Caki2 (cell line): ENCODE measurements at places on chromosomes 16 and 17. TPM values are rescaled to one million over a fixed set of nuclear protein-coding genes. Genes with fewer than 3 reads are reported as not detected.

The GCGR gene
- total RNA-seq, result not detected in 2 replicates

The TBC1D3 gene
- total RNA-seq, result not detected in 2 replicates

The BCAR1 gene
- total RNA-seq, result 85.7 and 94.2 TPM in 2 replicates

The CHRNE gene
- 0.09 and 0.64 TPM in 2 replicates for total RNA-seq

The CCDC144A gene
- 0.23 TPM in 1 of 2 replicates, not detected in the other for total RNA-seq

The KRTAP3-2 gene
- not detected in 2 replicates for total RNA-seq

The TSNAXIP1 gene
- 0.20 and 0.38 TPM in 2 replicates for total RNA-seq

The GGA3 gene
- total RNA-seq, result 8.7 and 14.0 TPM in 2 replicates

The RCVRN gene
- total RNA-seq, result not detected in 2 replicates

The KRT16 gene
- 1.4 TPM in 1 of 2 replicates, not detected in the other for total RNA-seq

The MKS1 gene
- total RNA-seq, result 33.7 and 37.7 TPM in 2 replicates

The LIG3 gene
- total RNA-seq, result 42.1 and 83.6 TPM in 2 replicates

The IL17C gene
- not detected in 2 replicates for total RNA-seq

GRCh38 chr16:68384288-68385161 is 63.8 kb downstream of the SMPD3 start:
- DNase-seq, result no peak

DNA sequence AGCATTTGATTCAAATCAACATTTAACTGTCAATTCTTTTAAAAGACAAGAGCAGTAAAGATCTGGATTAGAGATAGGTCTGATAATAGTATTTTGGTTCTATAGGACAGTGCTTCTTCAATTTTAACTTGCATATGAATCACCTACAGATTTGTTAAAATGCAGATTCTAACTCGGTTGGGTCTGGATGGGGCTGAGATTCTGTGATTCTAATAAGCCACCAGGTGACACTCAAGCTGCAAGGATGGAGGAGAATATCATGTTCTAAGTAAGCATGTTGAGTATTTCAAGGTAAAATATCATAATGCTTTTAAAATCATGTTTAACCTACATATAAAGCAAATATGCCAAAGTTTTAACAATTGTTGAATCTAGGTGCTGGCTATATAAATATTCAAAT is 15.8 kb downstream of the TSPOAP1 start:
- DNase-seq, result no peak

- DNase-seq, result peak; percentile 72
Measured at GRCh38 chr17:68821860-68822696, 133.1 kb downstream of the ABCA8 start.

DNA sequence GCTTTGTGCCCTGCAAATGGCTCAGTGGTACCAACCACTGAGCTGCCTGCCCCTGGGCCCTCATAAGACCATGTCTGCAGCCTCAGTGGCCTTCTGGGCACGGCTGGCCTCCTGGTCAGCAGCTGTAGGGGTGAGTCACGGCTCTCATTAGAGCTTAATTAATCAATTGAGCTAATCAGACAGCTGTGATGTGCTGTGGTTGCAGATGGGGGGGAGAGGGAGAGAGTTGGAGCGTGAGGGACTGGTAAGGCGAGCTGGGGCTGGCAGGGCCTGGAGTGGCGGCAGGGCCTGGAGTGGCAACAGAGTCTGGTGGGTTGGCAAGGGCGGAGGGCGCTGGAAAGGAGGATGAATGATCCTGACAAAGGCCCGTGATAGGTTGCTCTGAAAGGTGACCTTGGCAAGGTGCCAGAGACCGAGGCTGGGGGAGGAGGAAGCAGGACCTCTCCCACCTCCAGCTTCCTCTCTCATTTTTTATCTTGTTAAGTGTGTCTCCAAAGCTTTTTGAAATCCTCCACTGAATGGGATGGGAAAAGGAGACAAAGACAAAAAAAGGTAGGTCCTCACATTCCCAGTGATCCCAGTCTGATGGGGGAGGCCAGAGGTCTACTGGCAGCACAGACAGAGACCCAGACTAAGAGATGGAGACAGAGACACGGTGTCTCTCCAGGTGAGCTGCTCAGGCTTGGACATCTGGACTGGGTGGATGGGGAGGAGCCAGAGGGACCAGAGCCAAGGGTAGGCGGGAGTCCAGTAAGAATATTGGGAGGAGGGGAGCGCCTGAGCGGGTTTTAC is 41.6 kb downstream of the DCAKD start:
- DNase-seq, result no peak

- no peak for DNase-seq
Measured at GRCh38 chr17:62572888-62573401, 54.5 kb upstream of the MRC2 start.

DNA sequence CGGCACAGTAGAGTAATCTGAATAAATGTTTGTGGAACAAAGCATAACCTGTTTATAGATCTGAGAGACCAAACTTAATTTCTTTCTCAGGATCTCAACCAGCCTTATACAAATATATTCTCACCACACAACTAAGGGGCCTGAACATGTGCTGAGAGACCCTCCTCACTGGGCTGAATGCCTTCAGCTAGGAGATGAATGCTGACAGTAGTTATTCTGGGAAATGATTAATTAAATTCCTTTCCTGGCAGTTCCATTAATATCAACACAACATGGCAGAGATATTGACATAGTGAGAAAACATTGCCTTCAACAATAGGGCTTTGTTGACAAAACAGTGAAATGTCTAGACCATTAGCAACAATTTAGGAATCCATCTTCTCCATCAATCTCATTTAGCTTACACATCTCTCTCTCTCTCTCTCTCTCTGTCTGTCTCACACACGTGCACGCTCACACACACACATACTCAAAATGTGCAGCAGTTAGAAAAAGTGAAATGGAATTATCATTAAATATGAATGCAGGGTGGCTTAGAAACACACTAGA is 780.8 kb upstream of the CDH8 start:
- no peak for DNase-seq

DNA sequence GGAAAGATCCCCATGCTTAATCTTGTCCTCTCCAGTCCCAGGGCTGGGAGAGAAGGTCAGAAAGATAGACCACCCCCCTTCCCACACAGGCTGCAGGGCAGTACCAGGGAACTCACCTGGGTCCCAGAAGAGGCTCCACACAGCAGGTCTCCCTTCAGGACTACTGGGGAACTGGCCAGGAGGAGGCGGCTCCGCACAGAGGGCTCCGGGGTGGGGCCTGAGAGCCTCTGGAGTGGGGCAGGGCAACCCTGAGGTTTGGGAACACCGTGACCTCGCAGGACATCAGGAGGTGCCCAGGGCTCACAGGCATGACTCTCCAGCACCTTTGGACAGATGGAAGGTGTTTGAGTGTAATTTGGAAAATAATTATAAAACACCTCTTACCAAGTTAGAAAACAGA is 11.0 kb downstream of the ABCA3 start:
- DNase-seq, result no peak

- peak; percentile 79 for DNase-seq
Measured at GRCh38 chr17:50866950-50867362, 802 bp upstream of the TOB1 start.

GRCh38 chr16:78689536-78689935 is 590.1 kb downstream of the WWOX start:
- no peak for DNase-seq

DNA sequence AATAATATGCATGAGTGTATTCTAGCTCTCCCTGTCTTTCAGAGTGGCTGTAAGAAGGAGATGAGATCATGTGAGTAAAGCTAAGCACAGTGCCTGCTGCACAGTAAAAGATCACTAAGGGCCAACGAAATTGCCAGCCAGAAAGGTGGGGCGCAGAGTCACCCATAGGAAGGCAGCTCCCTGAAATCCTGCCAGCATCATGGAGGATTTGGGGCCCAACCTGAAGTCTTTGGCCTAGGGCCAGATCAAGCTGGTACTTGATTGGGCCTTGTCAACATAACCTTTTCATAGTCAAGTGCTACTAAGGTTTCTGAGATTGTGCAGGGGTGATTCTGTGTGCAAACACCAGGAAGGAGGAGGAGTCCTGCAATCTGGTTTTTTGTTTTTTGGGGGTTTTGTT is 16.5 kb downstream of the SCNN1B start:
- no peak for DNase-seq

DNA sequence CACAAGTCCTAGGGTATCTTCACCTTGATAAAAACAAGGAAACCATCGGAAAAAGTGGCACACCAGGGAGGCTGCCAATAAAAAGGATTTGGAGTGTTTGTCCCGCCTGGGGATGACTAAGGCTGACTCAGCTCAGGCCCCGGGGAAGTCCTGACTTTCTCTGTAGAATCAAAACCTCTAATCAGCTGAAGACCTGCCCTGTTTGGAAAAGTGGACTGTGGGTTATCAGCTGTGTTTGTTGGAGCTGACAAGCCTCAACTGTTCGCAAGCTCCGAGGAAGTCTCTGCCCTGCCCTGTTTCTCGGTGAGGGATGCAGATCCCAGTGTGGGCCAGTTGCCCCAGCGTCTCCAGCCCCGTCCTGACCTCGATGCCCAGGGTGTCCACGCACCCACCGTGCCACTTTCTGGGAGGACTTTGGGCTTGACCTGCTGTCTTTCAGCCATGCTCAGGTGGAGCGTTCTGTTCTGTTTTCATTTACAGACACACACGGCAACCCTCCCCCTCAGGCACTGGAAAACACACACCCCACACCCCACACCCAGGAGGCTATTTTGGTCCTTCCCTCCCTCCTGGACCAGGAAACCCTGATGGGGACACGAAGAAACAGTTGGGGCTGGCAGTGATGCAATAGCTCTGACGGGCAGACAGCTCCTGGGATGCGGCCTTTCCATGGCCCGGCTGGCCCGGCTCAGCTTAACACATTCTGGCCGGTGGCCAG is 27.6 kb upstream of the PITPNA start:
- DNase-seq, result peak; percentile 78

- DNase-seq, result no peak
Measured at GRCh38 chr17:82949984-82950383, 110.2 kb upstream of the ZNF750 start.

- DNase-seq, result no peak
Measured at GRCh38 chr17:3657874-3658783, 10.2 kb downstream of the TAX1BP3 start.

GRCh38 chr17:50180111-50180510 is 14.3 kb downstream of the SGCA start:
- no peak for DNase-seq

DNA sequence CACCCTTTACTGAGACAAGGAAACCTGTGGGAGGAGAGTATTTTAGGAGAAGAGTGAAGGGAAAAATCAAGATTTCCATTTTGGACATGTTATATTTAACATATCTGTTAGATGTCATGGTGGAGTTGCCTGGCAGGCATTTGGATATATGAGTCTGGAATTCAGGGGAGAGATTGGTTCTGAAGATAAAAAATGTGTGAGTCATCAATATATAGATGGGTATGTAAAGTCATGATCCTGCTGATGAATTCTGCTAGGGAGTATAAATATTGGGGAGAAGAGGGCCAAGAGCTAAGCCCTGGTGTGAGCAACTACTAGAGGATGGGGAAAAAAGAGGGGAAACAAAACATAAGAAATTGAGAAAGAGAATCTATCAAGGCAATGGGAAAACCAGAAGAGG is 151.3 kb upstream of the SOX9 start:
- no peak for DNase-seq

DNA sequence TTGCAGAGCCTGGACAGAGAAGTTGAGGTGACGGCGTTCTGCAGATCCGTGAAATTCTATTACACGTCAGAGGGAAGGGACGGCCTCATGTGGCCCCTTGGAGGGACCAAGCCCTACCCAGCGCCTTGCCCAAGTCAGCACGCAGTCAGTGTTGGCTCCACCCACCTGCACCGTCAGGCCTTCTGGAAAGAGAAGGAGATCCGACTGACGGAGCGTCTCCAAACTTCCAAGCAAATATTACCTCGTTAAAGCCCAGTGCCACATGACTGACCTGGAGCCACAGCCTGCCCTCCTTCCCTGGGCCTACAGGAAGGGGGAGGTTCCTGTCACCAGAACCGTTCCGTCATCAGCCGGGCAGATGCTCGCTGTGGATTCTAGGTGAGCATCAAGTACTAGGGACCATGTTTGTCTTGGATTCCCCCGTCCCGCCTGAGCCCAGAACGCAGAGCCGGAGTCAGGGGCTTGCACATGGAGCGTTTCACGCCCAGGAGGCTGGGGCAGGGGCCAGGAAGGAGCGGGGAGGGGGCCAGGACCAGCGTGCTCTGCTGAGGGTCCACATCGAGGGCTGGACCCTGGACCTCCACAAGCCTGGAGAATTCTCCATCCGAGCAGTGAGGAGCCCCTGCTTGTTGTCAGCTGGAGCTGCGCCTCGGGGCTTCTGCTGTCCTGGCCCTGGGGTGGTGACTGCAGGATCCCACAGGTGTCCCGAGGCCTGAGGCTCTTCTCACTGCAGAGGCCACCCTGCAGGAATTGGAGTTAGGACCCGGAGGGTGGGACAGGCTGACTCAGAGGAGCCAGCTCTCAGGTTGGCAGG is 22.6 kb upstream of the METRNL start:
- peak; percentile 51 for DNase-seq

DNA sequence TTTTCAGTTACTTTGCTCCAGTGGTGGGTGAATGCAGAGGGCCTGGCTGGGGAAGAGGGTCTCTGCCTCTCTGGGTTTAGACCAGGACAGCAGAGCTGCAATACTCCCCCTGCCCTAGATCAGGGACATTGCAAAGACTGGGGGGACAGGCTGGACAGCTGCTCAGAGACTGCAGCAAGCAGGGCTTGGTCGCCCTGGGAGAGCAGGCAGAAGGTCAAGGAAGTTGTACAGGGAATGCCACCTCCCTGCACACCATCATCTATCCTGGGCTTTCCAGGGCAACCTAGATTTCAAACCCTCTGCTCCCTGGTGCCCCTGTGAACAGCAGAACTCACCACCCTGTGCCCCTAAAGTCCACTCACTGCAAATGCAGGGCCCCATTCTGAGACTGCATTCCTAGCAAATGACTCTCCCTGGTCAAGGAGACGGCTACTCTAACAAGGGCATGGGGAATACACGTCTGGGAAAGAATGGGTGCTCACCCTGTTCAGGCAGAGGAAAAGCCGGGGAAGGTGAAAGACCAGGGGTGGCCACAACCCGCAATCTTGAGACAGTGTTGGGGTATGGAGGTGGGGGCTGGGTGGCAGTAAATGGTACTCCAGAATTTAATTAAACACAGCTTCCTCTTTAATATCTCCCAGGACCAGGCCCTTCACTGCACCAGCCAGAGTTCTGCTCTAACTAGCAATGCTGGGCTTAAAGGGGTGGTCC is 1.0 kb downstream of the KIFC3 start:
- DNase-seq, result peak; percentile 39

- no peak for DNase-seq
Measured at GRCh38 chr17:41702712-41703111, 9.4 kb upstream of the GAST start.

- DNase-seq, result no peak
Measured at GRCh38 chr17:67671493-67671892, 46.2 kb upstream of the NOL11 start.

GRCh38 chr16:82782715-82783251 is 156.0 kb downstream of the CDH13 start:
- DNase-seq, result no peak

- no peak for DNase-seq
Measured at GRCh38 chr16:54453871-54454270, 167.3 kb upstream of the IRX3 start.

- DNase-seq, result no peak
Measured at GRCh38 chr17:55842405-55843158, 91.7 kb downstream of the PCTP start.
